ENCODE measurements at places on chromosomes 16 and 17. TPM values are rescaled to one million over a fixed set of nuclear protein-coding genes. Genes with fewer than 3 reads are reported as not detected.

DNA sequence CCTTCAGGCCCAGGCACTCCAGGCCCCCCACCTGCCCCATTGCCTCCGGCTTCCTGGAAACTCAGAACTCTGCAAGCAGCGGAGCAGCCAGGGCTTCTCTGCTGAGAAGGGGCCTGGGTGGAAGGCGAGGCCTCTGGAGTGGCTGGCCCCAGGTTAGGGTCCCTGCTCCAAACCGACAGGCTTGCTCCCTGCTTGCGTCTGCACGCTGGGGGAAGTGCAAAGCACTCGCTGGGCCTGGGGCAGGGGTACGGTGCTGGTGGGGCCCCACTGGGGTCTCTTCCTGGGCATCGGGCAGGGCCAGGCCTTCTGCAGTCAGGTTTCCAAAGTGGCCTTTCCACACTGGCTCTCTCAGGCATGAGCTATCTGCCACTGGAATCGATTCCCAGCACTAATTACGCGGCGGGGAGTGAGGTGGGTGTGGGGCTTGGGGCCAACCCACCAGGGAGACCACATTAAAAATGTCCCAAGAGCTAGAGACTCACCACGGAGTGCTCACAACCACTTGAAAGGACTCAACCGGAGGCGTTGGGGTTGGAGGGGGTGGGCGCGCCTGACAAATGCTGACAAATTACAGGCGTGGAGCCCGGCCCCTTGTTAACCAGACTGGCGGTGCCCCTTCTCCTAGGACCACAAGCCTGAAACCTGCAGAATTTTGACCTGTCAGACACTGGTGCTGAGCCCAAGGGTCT is 17.9 kb downstream of the FAM83G start:
- no peak for DNase-seq

GRCh38 chr17:27338536-27338985 is 44.6 kb downstream of the WSB1 start:
- DNase-seq: no peak

DNA sequence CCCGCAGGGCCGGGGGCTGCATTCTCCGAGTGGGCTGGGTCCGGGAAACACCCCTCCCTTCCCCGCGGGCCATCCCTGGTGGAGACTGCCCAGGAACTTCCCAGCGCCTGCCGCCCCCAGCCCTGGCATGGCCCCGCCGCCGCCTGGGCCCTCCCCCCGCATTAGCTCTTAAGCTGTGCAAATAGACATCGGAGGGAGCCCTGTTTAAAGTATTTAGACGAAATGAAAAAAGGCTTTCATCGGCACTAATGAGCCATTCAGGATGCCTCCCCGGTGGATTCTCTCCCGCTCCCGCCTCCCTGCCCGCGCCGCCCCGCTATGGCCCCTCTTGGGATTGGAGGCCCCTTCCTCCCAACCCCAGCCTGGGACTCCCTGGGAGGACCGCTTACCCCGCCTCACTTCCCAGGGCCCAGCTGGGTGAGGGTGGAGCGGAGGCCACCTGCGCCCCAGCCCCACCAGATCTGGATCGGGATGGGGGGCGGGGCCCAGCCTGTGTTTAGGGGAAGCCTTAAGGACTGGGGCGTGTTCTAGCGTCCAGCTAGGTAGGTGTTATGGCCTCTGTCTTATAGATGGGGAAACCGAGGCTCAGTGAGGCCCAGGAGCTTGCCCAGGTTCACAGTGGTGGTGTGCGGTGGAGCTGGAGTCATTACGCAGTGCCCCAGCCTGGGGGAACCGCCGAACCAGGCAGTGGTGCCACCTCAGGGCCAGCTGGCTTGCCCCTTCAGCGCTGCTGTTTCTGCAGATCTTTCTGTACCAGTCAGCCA is 19.7 kb downstream of the SEZ6 start:
- DNase-seq: no peak

Gene ATP1B2
- total RNA-seq: not detected

Gene KRTAP4-4
- not detected for total RNA-seq

Gene KRT15
- 3.6 TPM for total RNA-seq

Gene MIF4GD
- 3.3 TPM for total RNA-seq

Gene CCDC144A
- 1.4 TPM for total RNA-seq

- no peak for DNase-seq
Measured at GRCh38 chr16:48365025-48365600, 20.1 kb downstream of the SIAH1 start.

DNA sequence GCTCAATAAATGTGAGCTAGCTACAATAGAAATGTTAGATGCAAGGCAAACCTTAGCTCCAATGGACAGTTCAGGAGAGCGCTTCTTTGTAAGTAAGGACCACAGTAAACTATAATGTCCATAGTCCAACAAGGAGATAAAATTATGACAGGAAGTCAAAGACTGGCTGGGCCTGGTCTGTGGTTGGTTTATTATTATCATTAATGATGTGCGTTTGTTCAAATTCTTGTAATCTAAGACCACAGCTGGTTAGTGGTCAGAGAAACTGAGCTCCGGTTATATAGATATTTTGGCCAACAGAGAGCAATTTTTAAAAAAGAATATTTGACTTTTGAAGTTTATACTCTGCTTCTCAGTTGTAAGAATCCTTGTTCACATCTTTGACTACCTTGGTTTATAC is 4.7 kb upstream of the CMTM2 start:
- DNase-seq: no peak

Gene ZDHHC1
- total RNA-seq: 2.0 TPM

- peak; percentile 59 for DNase-seq
Measured at GRCh38 chr16:23286131-23286532, 16.0 kb upstream of the SCNN1B start.

DNA sequence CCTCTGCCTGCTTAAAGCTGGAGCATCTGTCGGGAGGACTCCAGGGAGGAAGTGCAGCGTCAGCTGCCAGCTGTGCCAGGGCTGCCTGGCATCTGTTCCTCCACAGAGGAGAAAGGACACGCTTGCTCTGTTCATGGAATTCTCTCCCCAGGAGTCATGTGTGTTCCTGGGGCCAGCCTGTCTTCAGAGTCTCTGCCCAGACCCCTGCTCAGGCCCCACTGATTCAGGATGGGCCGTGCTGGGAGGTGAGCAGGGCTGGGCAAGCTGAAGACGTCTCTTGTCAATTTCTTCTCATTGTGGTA is 24.2 kb downstream of the CRISPLD2 start:
- DNase-seq: no peak
